Right ventricle myocardium superior (tissue), 1 donor: ENCODE measurements at places on chromosomes 5 and 9.

DNA sequence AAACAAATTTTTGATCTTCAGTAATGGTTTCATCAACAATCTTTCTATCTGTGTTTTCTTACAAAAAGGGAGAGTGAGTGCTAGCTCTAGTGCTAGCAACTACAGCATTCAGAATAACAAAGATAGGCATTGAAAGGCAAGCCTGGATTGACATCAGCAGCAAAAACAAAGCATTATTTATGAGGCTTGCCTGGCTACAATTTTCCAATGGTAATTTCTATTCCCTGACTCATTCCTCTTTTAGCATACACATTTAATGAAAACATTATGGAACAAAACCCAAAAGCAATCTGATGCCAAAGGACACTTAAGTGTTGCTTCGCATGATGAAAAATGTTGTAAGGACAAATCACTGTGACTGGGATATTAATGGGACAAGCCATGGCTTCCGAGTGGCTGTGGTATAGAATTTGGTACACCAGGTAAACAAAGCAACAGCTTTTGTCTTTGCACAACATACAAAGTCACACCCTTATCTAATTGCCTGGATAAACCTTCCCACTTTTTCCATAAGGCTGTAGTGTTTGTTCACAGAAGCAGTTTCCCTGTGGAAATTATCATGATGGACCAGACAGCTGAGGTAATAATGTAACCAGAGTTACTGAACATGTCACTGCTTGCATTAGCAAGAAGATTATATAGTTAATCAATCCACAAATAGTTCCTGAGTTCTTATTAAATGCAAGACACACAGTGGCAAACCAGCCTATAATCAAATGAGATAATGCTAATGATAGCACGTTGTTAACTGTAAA, 179.8 kb upstream of the EDIL3 start:
- no peak for DNase-seq

DNA sequence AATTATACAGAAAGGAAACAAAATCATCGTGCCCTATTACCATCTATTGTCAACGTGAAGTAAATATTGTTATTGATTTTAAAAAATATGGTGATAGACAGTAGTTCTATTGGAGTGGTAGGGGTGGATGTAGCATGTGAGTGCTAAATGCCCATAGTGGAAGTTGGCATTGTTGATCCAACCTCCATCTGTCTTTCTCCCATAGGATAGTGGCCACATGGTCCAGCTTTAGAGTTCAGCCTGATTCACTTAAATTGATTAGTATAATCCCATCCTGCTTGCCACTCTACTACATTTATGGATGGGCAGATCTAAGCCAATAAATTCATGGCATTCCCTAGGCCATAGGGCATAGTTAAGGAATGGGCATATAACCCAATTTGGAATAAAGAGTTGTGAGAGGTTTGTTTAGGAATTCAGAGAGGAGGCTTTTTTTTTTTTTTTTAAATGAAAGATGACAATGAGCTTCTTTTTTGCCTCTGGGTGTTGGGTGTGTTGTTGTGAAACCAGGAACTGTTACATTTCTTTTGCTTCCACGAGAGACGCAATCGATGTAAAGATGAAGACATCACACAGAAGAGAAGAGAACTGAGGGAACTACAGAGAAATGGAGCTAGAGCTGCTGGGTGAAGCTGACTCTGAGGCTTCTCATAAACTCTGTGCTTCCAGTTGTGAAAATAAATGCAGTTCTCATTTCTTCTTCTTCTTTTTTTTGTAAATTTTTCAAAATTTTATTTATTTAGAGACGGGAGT, 12.5 kb upstream of the CHD1 start:
- no peak for DNase-seq

GRCh38 chr9:127066060-127066850, 56.2 kb downstream of the ANGPTL2 start:
- no peak for DNase-seq

DNA sequence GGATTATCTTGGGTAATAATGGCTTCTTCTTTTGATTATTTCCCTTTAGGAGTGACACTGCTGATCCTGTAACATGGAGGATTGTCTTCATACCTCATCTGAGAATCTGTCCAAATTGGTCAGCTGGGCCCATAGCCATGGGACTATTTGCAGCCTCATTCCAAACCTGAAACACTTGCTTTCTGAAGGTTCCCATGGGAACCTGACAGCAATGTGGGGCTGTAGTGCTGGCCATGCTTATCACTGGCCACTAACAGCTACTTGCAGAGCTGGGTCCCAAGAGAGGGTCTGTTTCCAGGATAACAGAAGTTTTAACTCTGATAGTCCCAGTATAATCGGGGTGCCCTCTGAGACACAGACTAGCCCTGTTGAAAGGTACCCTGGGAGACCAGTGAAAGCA, 87.4 kb downstream of the KIAA1958 start:
- DNase-seq, result no peak

GRCh38 chr9:92761686-92762085, 2.9 kb downstream of the BICD2 start:
- DNase-seq, result no peak

GRCh38 chr9:135701067-135701958, 672 bp upstream of the KCNT1 start:
- DNase-seq, result no peak

- DNase-seq, result no peak
These were observed 82.8 kb downstream of the CAAP1 start for GRCh38 chr9:26809795-26810194.

- DNase-seq, result no peak
These were observed 46.5 kb upstream of the TNFAIP8 start for GRCh38 chr5:119309326-119309725.

GRCh38 chr5:51468196-51468595, 84.9 kb downstream of the ISL1 start:
- no peak for DNase-seq

GRCh38 chr9:79641070-79641469, 69.3 kb downstream of the TLE4 start:
- DNase-seq, result no peak

DNA sequence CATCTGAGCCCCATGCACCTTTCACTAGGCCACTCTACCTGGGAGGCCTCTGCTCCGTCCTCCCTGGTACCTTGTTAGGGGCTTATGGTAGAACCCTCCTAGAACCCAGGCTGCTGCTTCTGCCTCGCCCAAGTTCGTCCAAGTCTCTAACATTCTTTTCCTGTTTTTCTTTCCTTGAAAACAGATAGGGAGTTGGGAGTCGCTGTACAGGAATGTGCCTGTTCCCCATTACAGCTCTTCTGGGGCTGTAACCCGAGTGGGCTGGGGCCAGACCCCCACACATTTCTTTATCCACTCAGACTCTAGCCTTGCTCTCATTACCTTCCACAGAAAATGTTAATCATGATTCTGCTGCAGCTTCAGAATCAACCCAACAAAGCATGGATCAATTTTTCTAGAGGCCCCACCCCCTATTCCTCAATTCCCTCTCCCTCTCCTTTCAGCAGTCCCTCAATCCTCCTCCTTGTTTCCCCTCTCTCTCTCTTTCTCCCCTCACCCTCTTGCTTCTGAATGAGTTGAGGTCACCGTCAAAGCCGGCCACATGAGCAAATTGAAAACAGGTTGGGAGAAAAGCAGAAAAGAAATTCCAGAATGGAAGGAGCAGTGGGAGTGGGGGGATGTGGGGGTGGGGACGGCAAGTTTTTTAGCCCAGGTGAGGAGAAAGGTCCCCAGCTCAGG, 193.8 kb upstream of the TRIM32 start:
- DNase-seq, result no peak

GRCh38 chr9:87588339-87588738, 90.7 kb downstream of the DAPK1 start:
- DNase-seq, result no peak

DNA sequence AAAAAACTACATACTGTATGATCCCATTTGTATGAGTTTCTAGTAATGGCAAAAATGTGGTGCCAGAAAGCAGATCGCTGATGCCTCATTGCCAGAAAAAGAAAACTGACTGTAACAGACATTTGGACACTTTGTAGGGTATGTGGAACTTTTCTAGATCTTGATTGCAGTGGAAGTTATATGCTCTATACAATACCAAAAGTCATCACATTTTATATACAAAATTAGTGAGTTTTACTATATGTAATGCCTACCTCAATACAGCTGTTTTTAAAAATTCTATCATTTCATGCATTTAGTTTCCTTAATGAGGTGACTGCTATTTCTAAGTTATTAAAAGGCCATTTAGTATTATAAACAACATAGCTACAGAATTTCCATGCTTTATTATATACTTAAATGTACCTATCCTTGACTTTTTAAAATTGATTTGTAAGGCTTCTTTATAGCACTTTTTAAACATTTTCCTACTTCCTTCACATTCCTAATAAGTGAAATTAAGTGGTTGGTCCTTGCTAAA, 199.9 kb downstream of the CWC27 start:
- DNase-seq, result no peak

DNA sequence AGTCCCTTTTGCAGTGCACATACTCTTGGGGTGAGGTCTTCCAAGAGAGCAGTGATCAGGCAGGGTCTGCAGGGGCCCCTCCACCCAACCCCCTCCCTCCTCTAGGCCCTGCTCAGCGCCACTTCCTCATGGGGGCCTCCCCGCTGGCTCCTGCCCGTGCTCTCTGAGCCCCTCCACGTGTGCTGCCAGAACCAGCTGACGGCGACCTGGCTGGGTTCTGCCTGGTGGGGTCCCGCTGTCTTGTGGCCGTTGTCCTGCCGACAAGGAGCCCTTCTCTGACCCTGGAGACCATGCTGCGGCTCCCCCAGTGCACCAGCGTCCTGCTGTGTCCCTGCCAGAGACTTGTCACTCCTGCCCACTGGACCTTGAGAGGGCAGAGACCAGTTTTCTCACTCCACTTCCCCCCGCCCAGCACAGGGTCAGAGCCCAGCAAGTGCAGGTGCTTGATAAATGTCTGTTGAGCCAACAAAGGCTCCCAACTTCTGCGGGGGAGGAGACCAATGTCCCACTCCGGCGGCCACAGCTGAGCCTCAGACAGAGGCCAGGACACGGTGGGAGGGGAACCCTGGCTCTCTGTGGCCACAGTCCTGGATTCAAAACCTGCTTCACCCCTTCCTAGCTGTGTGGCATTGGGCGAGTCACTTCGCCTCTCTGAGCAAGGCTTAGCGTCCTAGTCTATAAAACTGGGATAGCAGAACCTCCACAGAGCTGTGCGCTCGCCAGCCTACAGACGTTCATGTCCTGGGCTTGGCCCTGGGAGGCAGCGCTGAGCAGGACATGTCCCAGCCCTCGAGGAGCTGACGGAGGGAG, 24.8 kb downstream of the SARDH start:
- DNase-seq, result peak; percentile 35

DNA sequence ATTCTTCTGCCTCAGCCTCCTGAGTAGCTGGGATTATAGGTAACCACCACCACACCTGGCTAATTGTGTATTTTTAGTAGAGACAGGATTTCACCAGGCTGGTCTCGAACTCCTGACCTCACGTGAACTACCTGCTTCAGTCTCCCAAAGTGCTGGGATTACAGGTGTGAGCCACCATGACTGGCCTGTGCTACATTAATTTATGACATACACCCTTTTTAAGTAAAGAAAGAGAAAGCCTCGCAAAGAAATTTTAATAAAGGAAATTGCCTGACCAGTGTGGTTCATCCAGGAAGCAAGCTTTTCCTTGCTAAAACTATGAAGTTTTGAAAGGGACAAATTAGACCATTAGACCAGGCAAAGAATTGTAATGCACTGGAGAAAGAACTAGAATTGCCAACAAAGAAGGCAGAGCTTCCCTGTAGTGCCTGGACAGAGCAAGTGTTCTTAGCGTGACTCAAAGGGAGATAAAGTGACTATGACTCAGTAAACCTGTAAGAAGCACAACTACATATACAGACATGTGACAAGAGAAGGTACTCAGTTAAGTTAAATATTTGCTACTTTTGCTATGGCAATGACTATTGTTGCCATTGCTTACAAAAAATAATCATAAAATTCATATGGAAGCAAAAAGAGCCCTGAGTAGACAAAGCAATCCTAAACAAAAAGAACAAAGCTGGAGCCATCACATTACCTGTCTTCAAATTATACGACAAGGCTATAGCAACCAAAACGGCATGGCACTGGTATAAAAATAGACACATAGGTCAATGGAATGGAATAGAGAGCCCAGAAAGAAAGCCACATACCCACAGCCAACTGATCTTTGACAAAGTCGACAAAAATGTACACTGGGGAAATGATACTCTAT, 54.6 kb downstream of the FYB1 start:
- no peak for DNase-seq

DNA sequence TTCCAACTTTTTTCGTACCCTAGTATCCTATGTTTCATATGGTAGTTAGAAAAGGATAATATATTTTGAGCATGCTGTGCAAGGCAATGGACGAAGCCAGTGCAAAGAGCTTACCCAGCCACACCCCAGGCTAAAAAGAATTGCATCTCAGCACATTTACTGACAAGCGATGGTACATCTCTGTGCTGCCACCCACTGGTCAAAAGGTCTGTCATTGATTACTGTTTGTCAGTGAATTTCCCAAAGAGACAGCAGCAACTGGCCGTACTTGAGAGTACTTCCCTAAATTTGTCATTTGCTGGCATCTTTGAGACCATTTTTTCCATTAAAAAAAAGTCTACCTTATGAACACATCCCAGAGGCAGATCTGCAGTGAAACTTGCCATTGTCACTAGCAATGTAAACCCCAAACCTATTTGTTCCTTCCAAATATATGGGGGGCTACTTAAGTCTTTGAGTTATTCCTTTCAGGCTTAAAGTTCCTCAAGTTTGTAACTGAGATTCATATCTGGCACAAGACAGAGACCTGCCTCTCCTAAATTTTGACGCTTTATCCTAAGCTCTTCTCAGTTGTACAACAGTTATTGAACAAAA, 184.3 kb downstream of the CTNND2 start:
- DNase-seq, result peak; percentile 42

DNA sequence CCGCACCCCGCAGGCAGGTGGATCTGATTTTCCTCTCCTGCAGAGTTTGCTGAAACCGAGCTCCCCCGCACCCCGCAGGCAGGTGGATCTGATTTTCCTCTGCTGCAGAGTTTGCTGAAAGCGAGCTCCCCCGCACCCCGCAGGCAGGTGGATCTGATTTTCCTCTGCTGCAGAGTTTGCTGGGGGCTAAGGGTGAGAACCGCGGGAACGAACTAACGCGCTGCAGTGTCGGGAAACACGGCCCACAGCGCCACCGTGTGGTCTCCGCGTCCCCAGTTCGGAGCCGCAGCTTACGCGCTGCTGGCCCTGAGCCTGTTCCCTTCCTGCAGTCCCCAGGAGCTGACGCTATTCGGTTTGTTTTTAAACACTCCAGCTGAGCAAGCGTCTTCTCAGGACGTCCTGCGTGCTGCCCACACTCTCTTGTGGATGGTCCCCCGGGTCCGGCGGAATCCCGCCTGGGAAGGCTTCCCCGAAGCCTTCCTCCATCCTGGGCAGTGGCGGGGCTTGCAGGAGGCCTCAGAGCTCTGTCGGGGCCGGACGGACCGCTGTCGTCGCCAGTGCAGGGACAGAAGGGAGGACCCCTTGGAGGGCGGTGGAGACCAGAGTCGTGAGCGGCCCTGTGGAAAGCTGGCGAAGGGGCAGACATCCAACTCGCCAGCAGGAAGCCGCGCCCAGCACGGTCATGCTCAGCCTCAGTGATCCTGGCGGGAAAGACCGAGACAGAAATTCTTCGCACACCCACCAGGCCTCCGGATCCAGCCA, 121.2 kb upstream of the LPCAT1 start:
- DNase-seq, result peak; percentile 90

- DNase-seq, result peak; percentile 46
These were observed 14.1 kb upstream of the OR2S2 start for GRCh38 chr9:35972093-35972492.

- DNase-seq, result no peak
These were observed 329.6 kb upstream of the ARRDC3 start for GRCh38 chr5:91712718-91713117.
